ENCODE measurements at places on chromosomes 2 and 18.
A peak's percentile ranks its signal among the peaks of the same experiment; 100 is the strongest.

- no peak for DNase-seq
Measured at GRCh38 chr2:36255863-36256262, 99.7 kb upstream of the CRIM1 start.

DNA sequence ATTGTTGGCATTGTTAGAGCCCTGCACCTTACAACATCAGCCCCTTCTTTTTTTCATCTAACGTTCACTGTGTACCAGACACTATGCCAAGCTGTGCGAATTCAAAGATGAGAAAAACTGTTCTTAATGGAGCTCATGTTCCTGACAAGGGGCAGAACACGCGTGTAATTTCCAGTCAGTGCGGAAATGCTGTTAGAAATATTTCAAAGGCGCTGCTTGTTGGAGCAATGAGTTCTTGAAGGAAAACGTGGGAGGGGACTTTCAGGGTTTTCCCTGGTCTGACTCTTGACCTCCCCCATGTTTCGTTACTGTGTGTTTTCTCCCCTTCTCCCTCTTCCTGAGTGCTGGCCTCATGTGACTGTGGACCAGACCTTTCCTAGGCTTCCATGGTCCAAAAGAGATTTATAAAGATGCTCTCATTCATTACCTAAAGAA is 1.5 kb downstream of the MTHFD2 start:
- no peak for DNase-seq

DNA sequence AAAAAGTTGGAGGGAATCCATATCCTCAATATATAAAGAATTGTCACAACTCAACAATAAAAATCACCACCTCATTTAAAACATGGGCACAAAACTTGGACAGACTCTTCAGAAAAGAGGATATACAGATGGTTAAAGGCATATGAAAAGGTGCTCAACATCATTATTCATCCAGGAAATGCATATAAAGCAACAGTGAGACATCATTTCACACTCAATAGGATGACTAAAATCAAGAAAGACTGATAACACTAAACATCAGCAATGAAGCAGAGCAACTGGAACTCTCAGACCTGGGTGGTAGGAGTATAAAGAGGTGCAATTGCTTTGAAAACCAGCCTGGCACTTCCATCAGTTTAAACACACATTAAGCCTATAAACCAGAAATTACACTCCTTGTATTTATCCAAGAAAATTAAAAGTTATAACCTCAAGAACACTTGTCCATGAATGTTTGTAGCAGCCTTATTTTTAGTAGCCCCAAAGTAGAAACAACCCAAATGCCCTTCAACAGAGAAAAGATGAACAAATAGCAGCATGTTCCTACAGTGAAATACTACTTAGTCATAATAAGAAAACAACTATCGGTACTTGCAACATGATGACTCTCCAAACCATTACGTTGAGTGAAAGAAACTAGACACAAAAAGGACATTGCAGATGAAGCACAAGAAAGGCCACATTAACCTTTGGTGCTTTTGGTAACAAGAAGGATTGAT is 79.1 kb upstream of the TANC1 start:
- DNase-seq: no peak

- DNase-seq: no peak
Measured at GRCh38 chr2:236744716-236745115, 175.1 kb downstream of the ACKR3 start.

DNA sequence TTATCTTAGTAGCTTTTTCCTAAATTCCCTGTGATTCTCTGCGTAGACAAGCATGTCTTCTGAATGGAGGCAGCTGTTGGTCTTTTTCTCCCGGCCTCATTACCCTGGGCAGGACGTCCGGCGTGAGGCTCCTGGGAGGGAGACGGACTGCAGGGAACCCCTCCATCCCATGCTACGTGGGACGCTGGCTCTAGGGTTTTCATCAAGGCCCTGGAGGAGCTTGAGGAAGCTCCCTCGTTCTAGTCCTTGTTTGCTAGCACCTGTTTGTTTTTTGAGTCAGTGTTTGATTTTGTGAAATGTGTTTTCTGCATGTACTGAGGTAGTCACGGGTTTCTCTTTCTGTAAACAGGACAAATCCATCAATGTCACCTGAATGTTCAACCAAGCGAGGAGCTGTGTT is 99.3 kb upstream of the TMEM18 start:
- DNase-seq: no peak

- no peak for DNase-seq
Measured at GRCh38 chr2:184541591-184541990, 56.7 kb upstream of the ZNF804A start.

DNA sequence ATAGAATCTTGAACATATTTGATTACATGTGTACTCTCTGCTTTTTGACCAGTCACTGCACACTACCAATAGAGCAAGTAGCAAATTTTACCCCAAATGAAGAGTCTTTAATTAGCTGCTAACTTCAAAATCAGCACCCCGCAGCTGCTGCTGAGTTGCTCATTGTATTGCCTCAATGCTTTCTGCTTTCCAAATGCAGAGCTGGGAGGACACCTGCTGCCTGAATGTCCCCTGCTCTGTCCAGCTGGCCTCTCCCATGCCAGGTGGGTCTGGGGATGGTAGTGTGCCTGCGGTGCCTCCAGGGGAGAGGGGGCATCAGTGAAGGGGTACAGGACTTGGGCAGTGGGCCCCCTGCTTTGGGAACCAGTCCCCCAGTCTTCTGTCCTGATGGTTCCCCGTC is 184.8 kb downstream of the PRKCE start:
- no peak for DNase-seq

GRCh38 chr2:68937346-68938055 is 15.2 kb downstream of the GKN2 start:
- DNase-seq: no peak

DNA sequence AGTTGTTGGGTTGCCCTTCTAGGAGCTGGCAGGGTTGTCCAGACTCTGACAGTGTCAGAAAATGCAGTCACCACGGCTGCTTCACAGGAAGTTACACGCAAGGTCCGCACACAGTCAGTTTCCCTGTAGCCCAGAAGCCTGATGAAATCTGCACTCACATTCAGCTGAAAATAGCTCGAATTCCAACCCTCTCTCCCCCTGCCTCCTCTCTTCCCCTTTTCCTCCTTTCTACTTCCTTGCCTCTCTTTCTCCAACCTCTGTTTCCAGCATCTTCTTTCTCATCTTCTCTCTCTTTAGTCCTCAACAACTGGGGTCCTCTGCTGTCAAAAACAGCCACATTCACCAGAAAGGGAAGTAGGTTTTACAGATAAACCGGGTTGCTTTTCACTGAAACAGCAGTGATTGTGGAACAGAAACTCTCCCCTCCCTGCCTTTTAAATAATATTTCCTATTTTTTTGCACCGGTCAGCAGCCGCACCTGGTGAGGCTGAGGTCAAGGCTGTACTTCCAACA is 69.3 kb downstream of the BCL11A start:
- DNase-seq: no peak

- no peak for DNase-seq
Measured at GRCh38 chr2:230541934-230542380, 126.0 kb downstream of the SP100 start.

DNA sequence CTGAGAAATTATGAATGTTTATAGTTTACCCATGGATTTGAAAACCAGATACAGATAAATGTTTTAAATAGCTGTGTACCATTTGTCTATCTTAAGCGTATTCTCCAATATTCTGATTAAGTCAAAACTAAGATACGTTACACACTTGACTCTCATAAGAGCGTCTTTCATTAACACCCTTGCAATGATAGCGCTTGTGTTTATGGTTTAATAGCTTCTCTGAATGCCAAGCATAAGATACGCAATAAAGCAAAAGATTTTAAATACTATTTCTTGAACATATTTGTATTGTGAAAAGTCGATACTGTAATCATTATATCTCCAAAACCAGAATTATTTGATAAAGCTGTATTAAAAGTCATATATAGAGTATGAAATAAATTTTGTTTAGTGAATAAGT is 3.0 kb downstream of the CALCRL start:
- no peak for DNase-seq

- DNase-seq: no peak
Measured at GRCh38 chr2:72117029-72117428, 30.6 kb downstream of the CYP26B1 start.

DNA sequence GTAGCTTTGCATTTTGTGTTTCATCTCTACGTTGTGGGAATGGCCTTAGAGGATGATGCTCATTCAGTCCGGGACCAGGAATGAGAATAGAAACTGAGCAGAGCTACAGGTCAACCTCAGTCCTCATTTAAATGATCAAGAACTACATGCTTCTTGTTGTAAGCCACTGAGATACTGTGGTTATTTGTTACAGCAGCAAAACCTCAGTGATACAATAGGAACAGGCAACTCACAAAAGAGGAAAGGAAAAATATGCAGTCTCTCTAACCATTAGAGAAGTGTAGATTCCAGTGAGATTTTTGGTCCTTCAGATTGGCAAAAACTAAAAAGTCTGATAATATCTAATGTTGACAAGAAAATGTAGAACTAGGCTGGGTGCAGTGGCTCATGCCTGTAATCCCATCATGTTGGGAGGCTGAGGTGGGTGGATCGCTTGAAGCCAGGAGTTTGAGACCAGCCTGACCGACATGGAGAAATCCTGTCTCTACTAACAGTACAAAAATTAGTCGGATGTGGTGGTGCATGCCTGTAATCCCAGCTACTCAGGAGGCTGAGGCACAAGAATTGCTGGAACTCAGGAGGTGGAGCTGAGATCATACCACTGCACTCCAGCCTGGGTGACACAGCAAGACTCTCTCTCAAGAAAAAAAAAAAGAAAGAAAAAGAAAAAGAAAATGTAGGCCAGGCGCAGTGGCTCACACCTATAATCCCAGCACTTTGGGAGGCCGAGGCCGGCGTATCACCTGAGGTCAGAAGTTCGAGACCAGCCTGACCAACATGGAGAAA is 13.3 kb downstream of the CHCHD5 start:
- DNase-seq: no peak

GRCh38 chr18:79459946-79460480 is 64.3 kb downstream of the NFATC1 start:
- DNase-seq: no peak

- no peak for DNase-seq
Measured at GRCh38 chr2:1548910-1549673, 135.8 kb downstream of the TPO start.

GRCh38 chr18:13619505-13620205 is 106.7 kb downstream of the FAM210A start:
- no peak for DNase-seq

- peak; percentile 38 for DNase-seq
Measured at GRCh38 chr2:173075781-173076580, at the start of gene MAP3K20. Gene MAP3K20, plus strand, starts transcription at chr2:173075846. Its CDS starts 15,186 bp downstream, at chr2:173091032.

DNA sequence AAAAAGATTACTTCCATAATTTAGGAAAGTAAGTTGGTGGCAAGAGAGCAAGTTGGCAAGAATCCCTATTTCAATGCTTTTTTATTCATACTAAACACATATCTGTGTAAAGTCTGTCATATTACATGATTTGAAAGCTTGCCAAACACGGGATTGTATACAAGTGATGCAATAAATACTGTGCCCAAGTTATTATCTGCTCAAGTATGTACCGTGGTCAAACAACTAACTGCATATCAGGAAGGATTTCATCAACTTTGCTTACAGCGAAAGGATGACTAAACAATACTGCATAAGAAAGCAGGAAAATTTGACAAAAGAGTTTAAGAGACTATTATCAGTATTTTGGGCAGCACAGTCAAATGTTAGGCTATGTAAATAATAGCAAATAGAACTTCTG is 69.6 kb upstream of the SCN1A start:
- DNase-seq: no peak

DNA sequence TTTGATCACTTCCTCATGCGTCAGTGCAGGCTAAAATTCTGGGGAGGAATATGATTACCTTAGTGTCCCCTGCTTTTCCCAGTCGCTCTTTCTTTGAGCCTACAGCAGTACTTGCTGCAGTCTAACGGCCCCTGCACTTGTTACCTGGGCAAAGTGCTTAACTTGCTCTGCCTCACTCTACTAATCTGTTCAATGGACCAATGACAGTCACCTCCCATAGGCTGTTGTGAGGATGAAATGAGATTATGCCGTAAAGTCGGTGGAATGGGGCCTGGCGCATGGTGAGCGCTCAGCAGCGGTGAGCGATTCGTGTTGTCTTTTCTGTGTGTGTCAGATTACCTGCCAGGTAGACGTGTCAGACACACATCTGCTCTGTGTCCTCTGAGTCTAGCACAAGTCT is 5.3 kb downstream of the TNS1 start:
- DNase-seq: no peak

- no peak for DNase-seq
Measured at GRCh38 chr18:58315739-58316215, 271.8 kb downstream of the NEDD4L start.

GRCh38 chr2:190318931-190319554 is 583 bp downstream of the HIBCH start:
- no peak for DNase-seq

DNA sequence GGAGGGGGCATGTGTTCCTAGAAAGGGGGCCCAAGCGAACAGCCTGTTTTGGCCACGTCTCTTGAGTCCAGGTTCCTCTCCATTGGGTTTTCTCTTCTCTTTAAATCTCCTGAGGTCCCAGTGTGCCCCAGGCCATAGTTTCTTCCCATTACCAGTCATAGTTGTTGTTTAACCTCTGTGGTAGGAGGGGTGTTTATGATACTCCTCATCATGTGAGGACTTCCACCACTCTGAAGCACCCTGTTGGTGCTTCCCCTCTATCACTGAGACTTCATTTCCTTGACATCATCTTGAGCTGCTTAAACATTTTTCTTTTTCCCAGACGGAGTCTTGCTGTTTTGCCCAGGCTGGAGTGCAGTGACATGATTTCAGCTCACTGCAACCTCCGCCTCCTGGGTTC is 45.9 kb downstream of the WIPF1 start:
- DNase-seq: no peak

DNA sequence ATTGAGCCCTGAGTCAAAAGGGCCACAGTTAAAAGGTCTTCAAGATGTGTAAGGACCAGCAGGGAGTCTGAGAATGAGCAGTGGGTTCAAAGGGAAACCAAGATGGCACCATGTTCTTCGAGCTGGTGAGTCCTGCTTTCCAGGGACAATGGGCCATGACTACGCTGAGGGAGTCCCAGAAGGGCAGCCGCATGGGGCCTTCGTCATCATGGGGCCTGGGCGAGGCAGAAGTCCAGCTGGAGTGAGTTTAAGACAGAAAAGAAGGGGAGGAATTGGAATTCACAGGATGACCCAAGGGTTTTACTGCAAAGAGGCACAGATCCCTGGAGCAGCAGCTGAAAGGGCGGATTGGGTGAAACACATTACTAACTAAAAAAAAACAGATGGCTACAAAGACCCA is 340.8 kb upstream of the MYT1L start:
- DNase-seq: no peak

- no peak for DNase-seq
Measured at GRCh38 chr18:46480226-46480625, 176.8 kb downstream of the LOXHD1 start.

GRCh38 chr2:102660574-102660973 is 41.2 kb downstream of the SLC9A2 start:
- no peak for DNase-seq
